Thyroid gland (tissue), 4 donors: ENCODE measurements at places on chromosomes 4 and X. TPM values are rescaled to one million over a fixed set of nuclear protein-coding genes. Genes with fewer than 3 reads are reported as not detected.
A peak's percentile ranks its signal among the peaks of the same experiment; 100 is the strongest.

- H3K36me3 ChIP-seq: no peaks in the 10 kb centered on the region
- H3K27ac ChIP-seq: no peak overlapping the region
- DNase-seq: no peak
- H3K4me3 ChIP-seq: no peak overlapping the region
Observed at GRCh38 chrX:35682476-35682875, 115.7 kb upstream of the MAGEB16 start.

DNA sequence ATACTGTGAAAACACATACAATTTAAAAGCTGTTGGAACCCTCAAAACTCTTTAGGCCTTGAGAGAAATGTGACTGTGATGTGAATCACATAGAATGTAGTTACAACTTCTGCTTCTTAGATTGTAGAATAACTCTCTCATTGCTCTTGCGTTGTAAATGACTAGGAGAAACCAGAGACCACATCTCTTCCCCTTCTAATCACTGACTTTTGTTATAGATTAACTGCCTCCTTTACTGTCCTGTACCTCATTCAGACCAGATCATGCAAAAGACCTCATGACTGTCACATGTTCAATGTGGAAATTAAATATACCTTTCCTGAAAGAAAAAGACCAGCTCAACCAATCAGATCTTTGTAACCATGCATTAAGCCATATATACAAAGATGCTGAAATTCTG, 43.2 kb upstream of the NEIL3 start:
- DNase-seq: no peak
- H3K4me3 ChIP-seq: no peak overlapping the region
- H3K4me1 ChIP-seq: no peaks in the 10 kb centered on the region
- H3K27ac ChIP-seq: no peak overlapping the region

- no peaks in the 10 kb centered on the region for H3K27me3 ChIP-seq
- no peak for DNase-seq
- no peak overlapping the region for H3K27ac ChIP-seq
- no peak overlapping the region for H3K4me3 ChIP-seq
- H3K4me1 ChIP-seq: no peaks in the 10 kb centered on the region
Observed at GRCh38 chr4:80900908-80901307, 129.6 kb upstream of the BMP3 start.

Gene PNPLA4
- total RNA-seq: 19.7 TPM

DNA sequence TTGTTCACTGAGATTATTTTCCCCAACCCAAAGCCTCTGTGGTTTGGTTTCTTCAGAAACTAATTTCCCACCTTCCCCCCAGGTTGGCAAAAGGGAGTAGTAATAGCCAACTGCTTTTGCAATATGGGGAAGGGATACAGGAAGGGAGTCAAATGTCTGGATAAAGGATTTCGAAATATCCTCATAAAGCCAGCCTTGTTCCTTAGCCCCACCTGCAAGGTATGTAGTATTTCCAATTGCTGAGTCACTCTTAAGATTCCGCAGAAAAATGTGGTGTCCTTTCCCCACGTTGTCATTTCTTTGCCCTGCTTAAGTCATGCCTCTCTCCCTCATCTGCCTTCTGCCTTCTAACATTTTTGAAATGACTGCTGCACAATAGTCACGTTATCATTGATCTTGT, 138.8 kb upstream of the DCAF8L1 start:
- no peak overlapping the region for H3K27ac ChIP-seq
- no peaks in the 10 kb centered on the region for H3K36me3 ChIP-seq
- DNase-seq: no peak
- no peaks in the 10 kb centered on the region for H3K4me1 ChIP-seq

DNA sequence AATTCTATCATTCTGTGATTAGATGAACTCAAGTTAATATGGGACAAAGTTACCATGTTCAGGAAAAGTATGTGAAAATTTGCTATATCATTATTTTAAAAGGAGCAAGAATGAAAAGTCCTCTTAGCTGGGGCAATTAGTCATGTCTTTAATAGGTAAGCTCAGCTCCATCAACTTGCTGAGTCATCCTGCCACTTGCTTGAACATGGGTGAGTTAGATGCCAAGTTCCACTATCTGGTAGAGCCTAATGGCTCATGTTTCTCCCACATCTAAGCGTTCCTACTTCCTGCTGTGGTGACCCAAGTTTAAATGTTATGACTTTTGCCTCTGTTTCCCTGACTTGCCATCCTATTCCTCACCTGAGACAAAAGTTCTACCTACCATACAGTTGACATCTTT, 276.8 kb downstream of the ZNF674 start:
- peak; percentile 25 for DNase-seq
- H3K27me3 ChIP-seq: no peaks in the 10 kb centered on the region
- H3K4me3 ChIP-seq: no peak overlapping the region
- H3K36me3 ChIP-seq: no peaks in the 10 kb centered on the region
- no peaks in the 10 kb centered on the region for H3K4me1 ChIP-seq
- H3K27ac ChIP-seq: no peak overlapping the region

DNA sequence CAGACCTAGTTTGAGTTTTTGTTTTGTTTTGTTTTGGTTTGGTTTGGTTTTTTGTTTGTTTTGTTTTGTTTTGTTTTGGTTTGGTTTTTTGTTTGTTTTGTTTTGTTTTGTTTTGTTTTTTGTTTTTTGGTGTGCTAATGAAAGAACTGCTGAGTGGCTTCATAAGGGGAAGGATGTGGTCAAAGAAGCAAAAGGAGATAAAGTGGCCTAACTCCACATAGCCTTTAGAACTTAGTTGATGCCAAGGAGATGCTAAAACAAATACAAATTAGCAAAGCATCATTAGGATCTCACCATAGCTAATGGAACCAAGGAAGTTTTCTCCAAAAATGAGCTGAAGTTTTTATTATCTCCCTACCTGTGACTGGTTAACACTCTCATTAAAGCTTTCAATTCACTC, 44.6 kb upstream of the TMEM164 start:
- H3K27me3 ChIP-seq: no peaks in the 10 kb centered on the region
- H3K4me3 ChIP-seq: no peak overlapping the region
- H3K27ac ChIP-seq: no peak overlapping the region
- H3K4me1 ChIP-seq: no peaks in the 10 kb centered on the region
- H3K36me3 ChIP-seq: no peaks in the 10 kb centered on the region
- DNase-seq: no peak

- DNase-seq: peak; percentile 82
- no peaks in the 10 kb centered on the region for H3K27me3 ChIP-seq
- no peaks in the 10 kb centered on the region for H3K36me3 ChIP-seq
- no peak overlapping the region for H3K27ac ChIP-seq
- H3K4me1 ChIP-seq: peaks cover 2% of the 10 kb centered on the region
Observed at GRCh38 chr4:122783301-122784215, 43.1 kb upstream of the FGF2 start.

Gene ZNF711
- 8.6 TPM for total RNA-seq

GRCh38 chr4:128615197-128615596, 194.3 kb upstream of the JADE1 start:
- H3K4me3 ChIP-seq: no peak overlapping the region
- no peaks in the 10 kb centered on the region for H3K27me3 ChIP-seq
- H3K4me1 ChIP-seq: no peaks in the 10 kb centered on the region
- H3K36me3 ChIP-seq: no peaks in the 10 kb centered on the region

GRCh38 chrX:20481632-20482031, 214.9 kb upstream of the RPS6KA3 start:
- no peak overlapping the region for H3K27ac ChIP-seq
- no peak for DNase-seq
- H3K36me3 ChIP-seq: no peaks in the 10 kb centered on the region
- H3K27me3 ChIP-seq: no peaks in the 10 kb centered on the region
- no peaks in the 10 kb centered on the region for H3K4me1 ChIP-seq
